COR-L47 (cell line): ENCODE measurements at places on chromosomes 2 and 18.

- peak; percentile 4 for DNase-seq
Measured at GRCh38 chr2:189115126-189115525, 64.4 kb downstream of the COL5A2 start.

DNA sequence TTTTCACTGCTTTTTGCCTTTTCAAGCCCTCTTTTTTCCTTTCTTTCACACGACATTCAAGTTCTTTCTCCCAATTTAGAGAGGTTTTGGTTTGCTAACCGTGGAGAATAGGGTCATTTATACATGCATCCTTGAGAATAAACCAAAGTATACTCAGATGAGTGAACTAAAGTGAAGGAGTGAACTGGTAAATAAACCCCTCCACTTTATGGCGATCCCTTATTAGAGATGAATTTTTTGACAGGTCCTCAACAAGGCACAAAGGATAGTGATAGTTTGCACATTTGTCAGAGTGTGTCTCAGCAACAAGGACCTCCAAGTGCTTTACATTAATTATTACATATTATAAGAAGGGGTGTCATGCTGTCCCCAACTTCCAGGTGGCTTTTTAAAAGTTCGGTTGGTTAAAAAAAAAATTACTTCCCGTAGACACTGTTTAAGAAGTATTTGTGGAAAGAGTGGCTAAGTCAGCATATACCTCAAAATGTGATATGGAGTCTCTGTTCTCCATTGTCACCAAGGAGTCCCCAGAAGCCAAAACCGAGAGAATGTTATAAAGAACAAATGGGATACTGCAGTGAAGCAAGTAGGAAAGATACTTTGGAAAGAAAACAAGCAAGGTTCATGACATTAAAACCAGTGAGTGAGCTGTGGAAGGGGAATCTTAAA lies 1.7 kb upstream of the SLC40A1 start:
- no peak for DNase-seq

DNA sequence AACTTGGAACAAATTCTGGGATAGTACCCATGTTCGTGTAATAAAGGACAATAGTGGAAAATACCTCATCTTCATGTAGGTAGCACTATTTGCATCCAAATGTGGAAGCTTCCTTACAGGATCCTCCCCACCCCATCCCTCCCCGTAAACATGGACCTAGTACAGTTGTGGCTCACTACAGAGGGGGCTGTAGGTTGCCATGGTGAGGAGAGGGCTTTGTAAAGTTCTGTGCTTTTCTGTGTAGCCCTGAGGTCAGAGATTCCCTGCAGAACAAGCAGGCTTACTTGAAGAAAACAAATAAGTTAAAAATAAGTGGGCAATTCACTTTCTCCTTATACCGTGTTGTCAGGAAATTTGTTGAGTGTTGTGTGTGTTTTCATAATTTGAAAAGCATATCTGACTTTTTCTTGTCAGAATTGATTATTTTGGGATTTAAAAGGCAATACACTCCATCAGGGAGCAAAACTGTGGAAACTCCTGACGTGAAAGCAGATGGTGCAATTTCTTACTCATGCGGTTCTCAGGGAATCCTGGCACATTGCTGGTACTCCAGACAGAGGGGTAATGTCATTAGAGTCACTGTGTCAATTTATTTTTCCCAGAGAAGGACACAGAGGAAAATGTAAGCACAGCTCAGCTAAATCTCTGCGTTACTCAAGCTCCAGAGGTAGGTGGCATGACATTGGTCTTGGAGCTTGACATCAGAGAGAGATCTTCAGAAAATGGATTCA lies 174.2 kb upstream of the LHCGR start:
- DNase-seq, result no peak

DNA sequence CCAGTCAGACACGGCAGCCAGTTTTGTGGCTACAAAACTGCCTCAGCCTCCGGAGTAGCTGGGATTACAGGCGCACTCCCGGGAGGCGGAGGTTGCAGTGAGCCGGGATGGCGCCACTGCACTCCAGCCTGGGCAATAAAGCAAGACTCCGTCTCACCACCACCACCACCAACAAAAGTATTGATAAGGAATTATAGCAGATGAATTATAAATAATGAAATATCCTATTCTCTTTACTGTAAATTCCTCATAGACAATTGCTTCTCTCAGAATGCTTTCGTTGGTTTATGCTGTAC lies 1.4 kb upstream of the FAM161A start:
- no peak for DNase-seq

- DNase-seq, result no peak
Measured at GRCh38 chr2:99636144-99637034, 146.6 kb upstream of the REV1 start.

DNA sequence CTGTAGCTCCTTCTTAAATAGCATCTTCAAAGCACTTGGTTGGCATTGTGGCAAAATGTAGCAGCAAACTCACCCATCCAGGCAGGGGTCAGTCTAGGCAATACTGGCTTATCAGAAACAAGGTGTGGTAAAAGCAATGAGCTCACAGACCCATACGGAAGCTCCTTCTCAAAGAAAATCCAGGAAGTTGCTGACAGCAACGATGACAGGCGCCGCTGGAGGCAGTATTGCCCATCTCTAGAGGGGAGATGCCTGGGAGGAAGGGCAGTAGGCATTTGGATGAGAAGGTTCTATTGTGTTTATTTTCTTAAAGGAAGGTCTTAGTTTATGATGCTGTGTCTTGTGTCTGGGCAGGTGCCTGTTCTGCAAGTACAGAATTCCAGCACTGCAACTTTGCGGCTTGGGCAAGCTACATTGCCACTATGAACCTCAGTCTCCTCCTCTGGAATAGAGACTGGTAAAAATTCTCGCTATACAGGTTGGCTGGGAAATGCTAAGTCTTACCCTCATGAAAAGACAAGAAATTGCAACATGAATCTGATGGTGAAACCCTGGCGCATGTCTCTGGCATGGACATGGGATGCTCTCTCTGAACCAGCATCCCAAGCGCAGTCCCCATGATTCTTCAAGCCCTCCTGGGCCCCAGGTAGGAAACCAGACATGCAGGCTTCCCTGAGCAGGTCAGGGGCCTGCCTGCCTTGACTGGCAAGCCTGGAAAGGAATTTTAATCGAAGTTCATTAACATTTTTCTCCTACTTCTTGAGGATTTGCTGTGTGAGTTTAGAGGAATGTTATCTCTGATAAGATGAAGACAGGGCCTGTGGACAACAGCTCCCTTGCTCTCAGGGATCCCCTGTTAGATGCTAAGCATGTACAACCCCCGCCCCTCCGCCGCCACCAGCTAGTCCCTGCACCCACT lies 156.0 kb downstream of the TFCP2L1 start:
- no peak for DNase-seq
